ENCODE measurements at places on chromosomes 16 and 17.

GRCh38 chr17:69762359-69762758, 312.7 kb upstream of the KCNJ16 start:
- no peak for DNase-seq

GRCh38 chr16:69402439-69402838, 16.6 kb upstream of the TERF2 start:
- DNase-seq: no peak

GRCh38 chr16:3030222-3031212, 6.2 kb downstream of the BICDL2 start:
- no peak for DNase-seq

- DNase-seq: no peak
These were observed 4.6 kb upstream of the EMP2 start for GRCh38 chr16:10584981-10585438.

GRCh38 chr17:34254146-34254545, 939 bp upstream of the CCL2 start:
- no peak for DNase-seq

DNA sequence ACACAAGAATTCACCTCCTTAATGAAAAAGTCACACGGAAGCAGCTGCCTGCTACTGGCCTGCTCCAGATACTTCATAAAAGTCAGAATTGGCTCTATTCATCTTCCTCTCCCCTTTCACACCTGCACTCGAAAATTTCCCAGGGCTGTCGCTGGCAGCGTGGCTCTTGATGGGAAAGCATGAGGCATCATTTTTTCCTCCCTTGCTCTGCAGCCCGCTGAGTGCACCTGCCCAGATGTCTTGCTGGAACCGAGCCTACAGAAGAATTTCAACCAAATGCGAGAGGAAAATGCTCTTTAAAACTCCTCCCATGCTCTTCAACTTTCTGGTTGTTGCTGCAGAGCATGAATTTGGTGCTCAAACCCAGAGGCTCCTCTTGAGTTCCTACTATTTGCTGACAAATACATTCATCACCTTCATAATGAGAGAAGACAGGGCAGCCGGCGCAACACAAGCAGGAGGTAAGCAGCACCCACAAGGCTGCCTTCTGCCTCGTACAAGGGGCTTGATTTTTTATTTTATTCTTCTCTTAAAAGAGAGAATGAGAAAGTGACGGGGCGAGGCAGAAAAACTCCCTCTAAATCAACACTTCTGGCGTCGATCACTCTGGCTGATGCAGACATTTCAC, 146.8 kb downstream of the ZFHX3 start:
- no peak for DNase-seq

GRCh38 chr17:68054296-68054900, 18.9 kb downstream of the KPNA2 start:
- peak; percentile 35 for DNase-seq

GRCh38 chr16:25771216-25771615, 79.5 kb downstream of the HS3ST4 start:
- DNase-seq: no peak

Measured in globus pallidus (tissue), 1 donor.